ENCODE measurements at places on chromosomes 11 and 22.

GRCh38 chr11:79198898-79199250, 242.0 kb downstream of the TENM4 start:
- DNase-seq = no peak

GRCh38 chr11:70549386-70549785, 151.1 kb downstream of the CTTN start:
- DNase-seq = no peak

DNA sequence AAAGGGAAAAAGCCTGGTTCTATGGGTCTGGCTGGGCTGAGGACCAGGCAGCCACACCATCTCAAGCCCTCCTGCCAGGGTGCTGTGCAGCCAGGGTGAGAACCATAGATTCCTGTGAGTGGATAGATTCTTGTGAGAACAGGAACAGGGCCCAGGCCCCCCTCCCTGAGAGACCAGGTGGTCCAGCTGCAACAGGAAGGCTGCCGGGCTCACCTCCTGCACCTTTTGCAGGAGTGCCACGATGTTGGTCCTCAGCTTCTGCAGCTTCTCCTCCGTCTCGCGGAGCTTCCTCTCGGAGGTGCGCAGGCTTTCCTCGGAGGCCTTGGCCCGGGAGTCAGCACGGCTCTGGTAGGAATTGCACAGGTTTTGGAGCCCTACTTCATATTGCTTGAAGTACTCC, 40.8 kb downstream of the MORC2 start:
- DNase-seq = no peak

DNA sequence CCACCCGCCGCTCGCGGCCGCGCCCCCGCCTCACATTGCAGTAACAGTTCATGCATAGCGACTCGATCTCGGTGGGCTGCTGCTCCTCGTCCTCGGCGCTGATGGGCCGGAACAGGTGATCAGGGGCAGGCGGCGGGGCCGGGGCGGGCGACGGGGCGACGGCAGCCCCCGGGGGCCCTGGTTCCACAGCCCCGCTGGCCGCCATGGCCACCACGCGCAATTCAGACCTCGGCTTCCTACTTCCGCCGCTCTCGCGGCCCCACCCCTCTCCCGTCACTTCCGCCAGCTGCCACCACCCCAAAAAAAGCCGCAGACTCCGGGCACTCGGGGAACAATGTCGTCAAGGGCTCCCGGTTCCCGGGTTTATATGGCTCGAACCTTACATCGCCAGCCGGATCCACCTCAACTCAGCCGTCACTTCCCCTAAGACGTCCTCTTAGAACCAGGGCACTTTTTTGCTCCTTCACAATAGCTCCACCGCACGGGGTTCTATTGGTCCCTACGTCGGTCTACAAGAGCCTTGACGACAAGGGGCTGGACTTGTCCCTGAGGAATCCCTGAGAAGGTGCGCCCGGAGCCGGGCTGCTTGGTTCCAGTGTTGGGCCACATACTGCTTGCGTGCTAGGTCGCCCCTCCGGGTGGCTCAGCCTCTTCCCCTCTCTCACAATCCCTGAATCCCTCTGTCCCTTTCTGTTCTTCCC, at the start of gene ZPR1:
TSS of gene ZPR1 (minus strand) at position 238 of the 701 bp plus-strand sequence. CDS start at position 205, 33 bp downstream.
- peak; percentile 83 for DNase-seq

- no peak for DNase-seq
Measured at GRCh38 chr22:46171940-46172339, 21.6 kb downstream of the PPARA start.

- no peak for DNase-seq
Measured at GRCh38 chr11:1128311-1129142, 29.2 kb upstream of the MUC5AC start.

DNA sequence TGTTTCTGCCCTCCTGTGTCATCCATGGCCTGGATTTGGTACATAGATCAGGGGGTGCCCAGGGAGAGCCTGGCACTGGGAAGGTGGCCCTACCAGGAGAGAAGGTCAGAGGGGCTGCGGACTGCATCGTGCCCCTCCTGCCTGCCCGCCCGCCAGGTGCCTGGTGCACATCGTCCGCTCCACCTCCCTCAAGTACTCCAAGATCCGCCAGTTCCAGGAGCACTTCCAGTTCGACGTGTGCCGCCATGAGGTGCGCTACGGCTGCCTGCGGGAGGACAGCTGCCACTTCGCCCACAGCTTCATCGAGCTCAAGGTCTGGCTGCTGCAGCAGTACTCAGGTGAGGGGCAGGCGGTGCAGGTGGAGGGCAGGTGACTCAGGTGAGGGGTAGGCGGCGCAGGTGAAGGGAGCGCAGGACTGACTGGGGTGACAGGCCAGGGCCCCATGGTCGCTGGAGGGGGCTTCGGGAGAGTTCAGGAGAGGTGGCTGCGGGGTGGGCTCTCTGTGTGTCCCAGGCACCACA, 32.7 kb upstream of the TEF start:
- DNase-seq = no peak

DNA sequence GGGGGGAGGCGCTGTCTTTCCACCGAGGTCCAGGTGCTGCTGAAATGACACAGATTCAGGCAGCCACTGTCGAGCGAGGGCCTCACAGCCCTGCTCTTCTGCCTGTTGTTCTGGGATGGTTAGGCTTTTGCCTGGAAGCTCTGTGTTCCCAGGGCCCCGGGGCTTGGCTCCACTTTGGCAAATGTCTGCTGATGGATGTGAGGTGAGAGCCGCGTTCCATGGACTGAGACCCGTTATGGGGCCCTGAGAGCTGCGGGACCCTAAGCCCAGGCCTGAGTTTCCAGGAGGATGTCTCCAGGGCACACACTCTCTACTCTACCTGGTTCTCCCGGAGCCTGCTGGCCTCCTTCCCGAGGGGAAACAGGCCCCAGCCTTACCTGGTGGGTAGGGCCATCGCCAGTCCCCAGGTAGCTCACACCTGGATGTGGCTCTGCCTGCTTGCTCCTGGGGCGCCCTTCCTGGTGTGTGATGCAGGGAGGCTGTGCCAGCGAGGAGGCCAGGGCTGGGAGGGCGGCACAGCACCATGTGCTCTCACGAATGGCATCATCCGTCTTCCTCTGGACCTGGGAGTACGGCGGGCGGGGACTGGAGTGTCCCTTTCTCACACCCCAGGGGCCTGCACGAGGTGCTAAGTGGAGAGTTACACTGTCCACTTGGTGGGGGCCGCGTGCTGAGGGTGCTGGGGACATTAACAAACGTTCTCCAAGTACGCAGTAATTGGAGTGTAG, 435.5 kb downstream of the TBC1D22A start:
- DNase-seq = peak; percentile 13

DNA sequence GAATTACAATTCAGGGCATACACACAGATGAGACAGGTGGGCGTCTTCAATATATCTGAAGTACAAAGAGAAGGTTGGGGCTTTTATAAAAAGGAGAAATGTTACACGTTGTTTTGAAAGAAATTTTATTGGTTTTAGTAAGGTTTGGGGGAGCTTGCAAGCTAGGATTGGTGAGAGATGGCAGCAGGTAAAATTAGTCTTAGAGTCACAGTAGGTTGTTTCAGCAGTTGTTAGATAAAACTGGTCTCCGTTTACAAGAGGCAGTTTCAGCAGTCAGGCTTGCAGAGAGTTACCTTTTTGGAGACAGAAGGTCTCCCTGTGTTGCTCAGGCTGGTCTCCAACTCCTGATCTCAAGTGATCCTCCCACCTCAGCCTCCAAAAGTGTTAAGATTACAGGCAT, 2.4 kb upstream of the SAAL1 start:
- DNase-seq = no peak

DNA sequence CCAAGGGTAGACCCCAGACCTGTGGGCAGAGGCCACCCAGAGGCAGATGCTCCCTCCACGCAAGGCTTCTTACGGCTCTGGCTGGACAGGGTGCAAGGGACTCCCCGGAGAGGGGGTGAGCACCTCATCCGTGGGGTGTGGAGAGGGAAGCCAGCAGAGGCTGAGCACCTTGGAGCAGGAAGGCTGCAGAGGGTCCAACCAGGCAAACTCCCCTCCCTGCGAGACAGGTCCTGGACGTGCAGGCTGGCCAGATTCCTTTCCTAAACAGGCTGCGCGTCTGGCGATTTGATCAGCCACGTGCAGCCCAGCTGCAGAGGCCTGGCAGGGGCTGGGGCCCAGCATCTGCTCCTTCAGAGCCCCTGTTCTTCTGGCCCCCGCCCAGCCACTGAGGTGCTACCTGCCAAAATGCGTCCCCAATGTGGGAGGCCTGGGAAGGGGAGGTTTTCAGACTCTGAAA, 49.3 kb downstream of the WNT11 start:
- DNase-seq = no peak

- no peak for DNase-seq
Measured at GRCh38 chr11:134389464-134390180, 22.4 kb downstream of the B3GAT1 start.

DNA sequence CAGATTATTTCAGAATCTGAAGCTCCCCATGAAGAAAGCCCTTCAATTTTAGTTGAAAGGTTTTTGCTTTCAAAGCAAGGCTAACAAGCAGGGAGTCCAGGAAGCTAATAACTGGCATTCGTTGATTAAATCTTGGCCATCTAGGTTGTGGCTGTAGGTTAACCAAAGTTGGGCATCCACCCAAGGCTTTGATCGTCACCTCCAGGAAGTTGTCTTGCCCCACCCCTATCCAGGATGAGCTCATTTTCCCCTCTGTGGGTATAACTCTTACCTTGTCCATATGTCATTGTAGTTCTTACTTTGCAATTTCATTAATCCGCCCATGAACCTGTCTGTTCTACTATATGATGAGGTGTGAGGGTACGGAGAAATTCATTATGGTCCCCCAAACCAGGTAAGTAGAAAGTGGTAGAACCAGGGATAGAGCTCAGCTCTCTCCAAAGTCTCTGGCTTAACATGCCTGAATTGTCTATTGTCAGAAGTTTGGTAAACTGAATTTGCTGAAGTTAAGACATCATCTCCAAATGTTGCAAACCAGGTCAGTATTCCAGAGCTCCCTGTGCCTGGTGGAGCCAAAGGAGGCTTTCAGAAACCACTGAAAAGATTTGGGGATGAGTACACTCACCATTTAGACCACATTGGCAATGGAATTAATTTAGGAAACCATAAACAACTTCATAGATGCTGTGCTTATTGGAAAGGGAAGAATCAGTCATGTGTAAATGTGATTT, 97.1 kb downstream of the CD44 start:
- DNase-seq = no peak

- DNase-seq = peak; percentile 5
Measured at GRCh38 chr22:46055911-46056545, 79.1 kb upstream of the WNT7B start.

GRCh38 chr11:74725701-74726100, 5.5 kb downstream of the CHRDL2 start:
- DNase-seq = no peak

DNA sequence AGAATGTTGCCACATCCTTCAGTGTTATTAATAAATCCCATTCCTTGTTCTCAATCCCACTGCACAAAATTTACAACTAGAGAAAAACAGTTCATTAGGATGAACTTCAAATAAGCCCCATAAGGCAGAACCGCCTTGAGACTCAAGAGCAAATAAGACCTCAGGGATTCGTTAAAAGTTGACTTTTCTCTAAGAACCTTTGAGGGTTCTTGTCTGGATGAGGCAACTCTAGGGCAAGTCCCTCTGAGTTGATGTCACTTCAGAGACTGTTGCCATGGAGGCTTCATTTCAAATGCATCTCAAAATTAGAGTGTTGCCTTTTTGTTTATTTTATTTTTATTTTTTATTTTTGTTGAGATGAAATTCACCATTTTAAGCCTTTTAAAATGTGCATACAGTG, 19.8 kb upstream of the PANX3 start:
- peak; percentile 15 for DNase-seq

DNA sequence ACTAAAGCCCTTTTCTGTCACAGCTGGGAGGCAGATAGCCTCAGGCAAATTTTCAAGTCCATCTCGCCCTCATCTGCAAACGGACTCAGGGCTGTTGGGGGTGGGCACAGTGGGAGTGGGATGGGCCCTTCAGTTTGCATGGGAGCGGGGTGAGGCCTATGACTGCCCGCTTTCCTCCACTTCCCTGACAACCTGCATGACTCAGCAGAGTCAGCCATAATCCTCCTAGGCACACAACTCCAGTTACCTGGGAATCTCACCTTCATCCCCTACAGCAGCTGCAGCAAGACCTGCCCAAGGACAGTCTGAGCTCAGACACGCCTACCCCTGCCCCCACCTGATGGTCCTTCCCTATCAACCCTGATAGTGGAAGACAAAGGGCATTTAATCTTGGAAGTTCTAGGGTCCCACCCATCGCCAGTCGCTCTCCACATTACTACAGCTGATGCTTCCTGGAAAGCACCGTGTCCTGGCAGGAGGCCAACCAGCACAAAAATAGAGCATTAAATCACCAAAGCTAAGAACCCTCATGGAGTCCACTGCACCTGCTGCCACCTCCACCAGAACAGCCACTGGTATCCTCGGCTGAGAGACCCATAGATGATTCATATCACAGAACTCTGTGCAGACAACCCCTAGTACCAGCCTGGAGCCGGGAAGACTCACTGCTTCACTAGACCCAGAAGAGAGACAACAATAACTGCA, 319.3 kb downstream of the DCDC1 start:
- DNase-seq = no peak

DNA sequence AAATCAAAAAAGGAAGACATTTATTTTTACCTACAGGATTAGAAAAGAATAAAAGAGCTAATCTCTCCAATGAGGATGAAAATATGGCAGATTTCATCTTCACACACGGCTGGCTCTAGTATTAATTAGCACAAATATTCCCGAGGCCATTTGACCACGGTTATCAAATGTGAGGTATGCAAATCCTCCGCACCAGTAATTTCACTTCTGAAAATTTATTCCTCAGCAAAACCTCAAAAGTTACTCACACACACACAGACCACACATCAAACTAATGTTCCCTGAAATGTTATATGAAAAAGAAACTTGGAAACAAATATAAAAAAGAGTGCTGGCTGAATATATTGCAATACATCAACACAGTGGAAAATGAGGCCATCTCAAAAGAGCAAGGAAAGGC, 32.8 kb downstream of the CELSR1 start:
- no peak for DNase-seq

- DNase-seq = peak; percentile 86
Measured at GRCh38 chr11:92692826-92693546, 276.5 kb upstream of the MTNR1B start.

- peak; percentile 6 for DNase-seq
Measured at GRCh38 chr11:94295534-94295933, 8.8 kb upstream of the IZUMO1R start.

GRCh38 chr11:95149651-95150364, 60.2 kb downstream of the ENDOD1 start:
- DNase-seq = peak; percentile 46

GRCh38 chr22:46539169-46539568, 1.7 kb upstream of the CELSR1 start:
- DNase-seq = no peak

GRCh38 chr22:42925598-42925997, 68.5 kb upstream of the ARFGAP3 start:
- DNase-seq = no peak

DNA sequence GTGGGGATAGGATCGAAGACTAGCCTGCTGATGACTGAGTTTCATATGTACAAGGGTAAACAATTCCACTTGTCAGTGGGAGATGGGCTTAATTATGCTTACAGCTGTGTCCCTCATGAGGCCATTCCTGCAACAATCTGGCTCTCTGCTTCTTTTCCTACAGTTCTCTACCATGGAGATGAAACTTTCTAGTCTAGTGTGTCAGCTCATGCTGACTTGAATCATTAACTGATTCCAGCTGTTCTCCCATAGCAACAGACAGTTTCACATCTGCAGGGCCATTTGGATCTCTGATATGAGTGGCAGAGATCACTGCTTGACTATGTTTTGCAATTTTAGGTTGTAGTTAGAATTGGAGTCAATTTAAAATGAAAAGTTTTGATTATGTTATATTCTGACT, 1251.7 kb upstream of the RAG2 start:
- DNase-seq = peak; percentile 15

All from lung (tissue), 17 donors.